ENCODE measurements at places on chromosomes 4 and X.

- no peak for DNase-seq
These were observed 344 bp downstream of the OR13H1 start for GRCh38 chrX:131544218-131544617.

DNA sequence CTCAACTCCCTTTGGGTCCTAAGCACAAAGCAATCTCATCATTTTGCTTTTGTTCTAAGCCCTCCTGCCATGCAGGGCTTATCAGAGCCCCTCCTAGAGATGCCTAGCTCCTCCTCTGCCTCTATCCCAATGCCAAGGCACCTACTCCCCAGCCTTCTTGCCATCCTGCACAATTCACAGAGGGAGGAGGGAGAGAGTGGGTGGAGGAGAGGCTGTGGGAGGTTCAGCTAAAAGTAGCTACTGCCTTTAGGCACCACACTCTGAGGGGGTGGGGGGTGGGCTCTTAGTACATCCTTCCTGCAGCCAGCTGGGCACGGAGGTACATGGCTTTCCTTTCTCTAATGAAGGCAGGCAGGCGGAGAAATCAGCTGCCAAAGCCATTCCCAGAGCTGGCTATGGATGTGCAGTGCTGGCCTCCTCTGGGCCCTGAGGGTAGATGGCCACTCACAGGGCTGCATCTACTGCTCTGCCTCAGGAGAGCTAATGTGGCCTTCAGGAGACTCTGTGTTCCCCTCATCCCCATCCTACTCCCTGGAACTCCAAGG is 40.1 kb downstream of the ARHGEF9 start:
- DNase-seq = no peak

- DNase-seq = no peak
These were observed 111.8 kb upstream of the H2AZ1 start for GRCh38 chr4:100061835-100062234.

- DNase-seq = no peak
These were observed 28.6 kb downstream of the UCHL1 start for GRCh38 chr4:41285202-41285863.
